ENCODE measurements at places on chromosomes 5 and 9.

- no peak for DNase-seq
These were observed 13.1 kb upstream of the ATP6V1G1 start for GRCh38 chr9:114574438-114574837.

- DNase-seq: no peak
These were observed 2.2 kb upstream of the CEL start for GRCh38 chr9:133059623-133060022.

GRCh38 chr9:107999011-107999410 lies 509.4 kb upstream of the KLF4 start:
- no peak for DNase-seq

DNA sequence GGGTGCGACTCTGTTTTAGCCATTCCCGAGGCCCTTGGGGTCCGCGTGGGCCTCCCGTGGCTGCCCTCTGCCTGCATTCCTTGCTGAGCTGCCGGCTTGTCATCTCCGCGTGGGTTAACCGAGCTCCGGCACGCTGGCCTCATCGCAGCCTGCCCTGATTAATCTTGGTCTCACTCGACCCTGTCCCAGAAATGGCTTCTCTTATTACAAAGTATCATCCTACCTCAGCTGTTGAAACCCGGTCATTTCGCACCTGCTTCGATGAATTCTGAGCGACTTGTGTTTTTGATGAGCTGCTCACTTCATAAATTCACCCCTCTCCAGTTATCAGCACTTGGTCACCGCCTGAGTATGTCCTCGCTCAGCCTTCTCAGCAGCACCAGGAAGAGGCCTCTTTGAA lies 123.5 kb upstream of the EGFLAM start:
- no peak for DNase-seq

DNA sequence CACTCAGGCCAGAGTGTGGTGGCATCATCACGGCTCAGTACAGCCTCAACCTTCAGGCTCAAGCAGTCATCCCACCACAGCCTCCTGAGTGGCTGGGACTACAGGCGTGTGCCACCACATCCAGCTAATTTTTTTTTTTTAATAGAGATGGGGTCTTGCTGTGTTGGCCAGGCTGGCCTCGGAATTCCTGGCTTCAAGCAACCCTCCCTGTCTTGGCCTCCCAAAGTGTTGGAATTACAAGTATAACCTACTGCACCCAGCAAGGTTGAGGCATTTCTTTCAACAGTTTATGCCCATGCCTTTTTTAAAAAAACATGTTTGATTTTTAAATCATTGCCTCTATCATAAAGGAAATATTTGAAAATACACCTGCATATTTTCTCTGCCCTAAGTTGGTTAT lies 2.8 kb downstream of the RARS1 start:
- DNase-seq: no peak

- DNase-seq: no peak
These were observed 6.7 kb upstream of the GCNT4 start for GRCh38 chr5:75058986-75059535.

- DNase-seq: no peak
These were observed 436.1 kb downstream of the CDH10 start for GRCh38 chr5:24208686-24209106.

GRCh38 chr9:116156621-116157314 lies 3.2 kb downstream of the PAPPA start:
- DNase-seq: no peak

DNA sequence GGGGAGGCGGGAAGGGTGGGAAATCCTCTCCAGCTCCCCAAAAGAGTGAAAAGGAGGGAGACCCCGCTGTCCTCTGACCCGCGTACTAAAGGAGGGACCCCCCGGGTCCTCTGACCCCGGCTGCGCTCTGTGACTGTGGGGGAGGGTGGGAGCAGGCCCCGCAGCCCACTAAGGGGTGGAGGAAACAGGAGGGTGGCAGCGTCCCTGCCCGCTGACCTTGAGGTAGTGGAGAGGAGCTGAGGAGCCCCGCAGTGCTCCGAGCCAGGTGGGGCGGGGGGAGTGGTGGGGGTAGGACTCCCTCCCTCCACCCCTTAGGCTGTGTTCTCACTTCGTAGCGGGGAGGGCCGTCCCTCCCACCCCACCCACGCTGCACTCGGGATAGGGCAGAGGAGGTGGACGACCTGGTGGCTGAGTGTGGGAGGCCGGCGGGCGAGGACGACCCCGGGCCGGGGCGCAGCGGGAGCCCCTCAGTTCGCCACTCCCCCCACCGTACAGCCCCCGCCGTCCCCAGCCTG lies 449 bp upstream of the ADCY2 start:
- DNase-seq: no peak

- DNase-seq: no peak
These were observed 446.2 kb downstream of the ELAVL2 start for GRCh38 chr9:23379842-23380241.

DNA sequence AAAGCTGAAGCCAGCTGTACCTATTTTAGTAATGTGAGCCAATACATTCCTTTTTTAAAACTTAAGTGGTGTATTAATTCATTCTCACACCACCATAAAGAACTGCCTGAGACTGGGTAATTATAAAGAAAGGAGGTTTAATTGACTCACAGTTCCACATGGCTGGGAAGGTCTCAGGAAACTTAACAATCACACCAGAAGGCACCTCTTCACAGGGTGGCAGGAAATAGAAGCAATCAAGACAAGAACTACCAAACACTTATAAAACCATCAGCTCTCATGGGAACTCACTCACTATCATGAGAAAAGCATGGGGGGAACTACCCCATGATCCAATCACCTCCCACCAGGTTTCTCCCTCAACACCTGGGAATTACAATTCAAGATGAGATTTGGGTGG lies 21.0 kb downstream of the ESM1 start:
- no peak for DNase-seq

DNA sequence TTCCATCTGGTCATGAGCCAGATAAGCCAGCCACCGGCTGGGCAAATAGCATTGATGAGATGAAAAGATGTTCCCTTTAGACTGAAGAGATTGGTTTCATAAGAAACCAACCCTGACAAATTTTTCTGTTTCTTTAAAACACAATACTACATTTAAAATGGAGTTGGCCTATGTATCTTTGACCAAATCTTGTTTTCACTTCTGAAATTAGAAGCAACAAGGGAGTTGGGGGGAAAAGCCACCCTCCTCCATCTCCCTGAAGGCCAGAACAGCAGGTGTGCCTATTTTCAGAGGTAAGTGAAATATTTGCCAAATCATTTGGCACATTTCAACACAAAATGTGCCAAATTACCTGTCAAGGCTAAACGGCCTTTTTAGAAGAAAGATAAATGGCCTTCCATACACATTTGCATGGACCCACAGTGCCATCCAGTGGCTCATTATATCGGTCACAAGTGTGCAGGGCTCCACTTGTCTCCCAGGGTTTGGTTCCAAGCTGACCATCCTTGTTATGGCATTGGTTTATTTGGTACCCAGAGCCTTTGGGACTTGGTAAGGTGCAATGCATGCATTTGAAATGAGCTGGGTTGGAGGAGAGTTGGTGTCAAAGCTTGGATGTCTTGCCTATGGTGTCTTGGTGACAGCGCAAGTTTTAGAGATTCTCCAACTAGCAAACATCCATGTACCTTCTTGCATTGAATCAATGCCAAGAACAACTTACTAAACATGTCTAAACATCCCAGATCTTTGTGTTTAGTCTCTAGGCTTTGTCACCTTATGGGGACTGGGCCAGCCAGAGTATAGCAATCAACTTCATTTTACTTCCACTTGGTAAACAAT lies 372.0 kb upstream of the KIF2A start:
- DNase-seq: no peak

DNA sequence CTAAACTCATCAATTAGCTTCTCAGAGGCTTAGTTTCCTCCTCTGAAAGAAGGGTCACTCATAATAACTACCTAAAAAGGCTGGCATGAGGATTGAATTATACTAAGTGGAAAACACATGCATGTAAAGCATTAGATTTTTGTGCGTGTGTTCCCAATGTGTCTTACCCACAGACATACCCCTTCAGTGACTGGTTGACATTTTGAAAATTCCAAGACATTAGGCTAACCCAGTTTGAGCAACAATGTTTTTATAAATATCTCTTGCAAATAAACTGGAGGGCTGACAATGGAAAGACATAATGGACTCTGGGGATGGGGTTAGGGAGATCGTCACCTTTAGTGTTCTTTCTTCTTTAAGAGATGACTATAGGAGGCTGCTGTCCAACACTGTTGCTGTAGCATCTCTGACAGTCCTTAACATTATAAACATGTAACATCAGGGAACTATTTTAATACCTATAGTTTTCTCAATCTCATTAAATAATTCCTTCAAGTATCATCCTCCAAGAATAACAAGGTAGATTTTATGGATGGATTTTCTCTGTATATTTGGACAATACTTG lies 24.3 kb downstream of the HMHB1 start:
- DNase-seq: no peak

- no peak for DNase-seq
These were observed 38.5 kb upstream of the NR4A3 start for GRCh38 chr9:99782962-99783718.

GRCh38 chr9:37036371-37036775 lies 2.3 kb upstream of the PAX5 start:
- DNase-seq: no peak

Data from CD8-positive, alpha-beta memory T cell (primary cell).